ENCODE measurements at places on chromosomes 13 and 19. TPM values are rescaled to one million over a fixed set of nuclear protein-coding genes. Genes with fewer than 3 reads are reported as not detected.

- DNase-seq = no peak
Measured at GRCh38 chr19:27759896-27760295, 1453.1 kb downstream of the UQCRFS1 start.

GRCh38 chr19:2339644-2340310 lies 11.3 kb downstream of the SPPL2B start:
- no peak for DNase-seq

- DNase-seq = no peak
Measured at GRCh38 chr19:6047256-6047655, 63.0 kb downstream of the RFX2 start.

NAPSA gene
- total RNA-seq = not detected
